Omental fat pad (tissue), 4 donors: ENCODE measurements at places on chromosomes 2 and 18. TPM values are rescaled to one million over a fixed set of nuclear protein-coding genes. Genes with fewer than 3 reads are reported as not detected.

The TMEM178A gene
- 2.0 TPM for total RNA-seq

The CCL20 gene
- total RNA-seq = 3.4 TPM

The PLGLB2 gene
- 1.7 TPM for total RNA-seq

The CNDP1 gene
- total RNA-seq = not detected

The NCKAP1 gene
- 115 TPM for total RNA-seq

The ALS2 gene
- 15.4 TPM for total RNA-seq

The CPLX4 gene
- total RNA-seq = not detected

The CNGA3 gene
- total RNA-seq = 0.47 TPM

The CARF gene
- 13.1 TPM for total RNA-seq

The FLACC1 gene
- 3.2 TPM for total RNA-seq

The ITGB6 gene
- total RNA-seq = not detected

The CYP26B1 gene
- total RNA-seq = 23.3 TPM

The ANKRD30BL gene
- not detected for total RNA-seq

The MEP1B gene
- total RNA-seq = 0.32 TPM

The KIF5C gene
- 2.5 TPM for total RNA-seq

The SLC19A3 gene
- 188 TPM for total RNA-seq

The KCNG2 gene
- 2.4 TPM for total RNA-seq

The L3MBTL4 gene
- 14.8 TPM for total RNA-seq

The ITPRID2 gene
- total RNA-seq = 82.3 TPM

The MALL gene
- 17.0 TPM for total RNA-seq

The ATP8B1 gene
- total RNA-seq = 8.0 TPM

The CCT7 gene
- total RNA-seq = 208 TPM

The ZNF892 gene
- total RNA-seq = 4.7 TPM

The CCDC102B gene
- 15.3 TPM for total RNA-seq

The DIS3L2 gene
- total RNA-seq = 28.7 TPM

The HS6ST1 gene
- total RNA-seq = 27.6 TPM

The IL36G gene
- not detected for total RNA-seq

The C1QL2 gene
- total RNA-seq = not detected

The SLC30A3 gene
- total RNA-seq = not detected

The SNTG2 gene
- 1.9 TPM for total RNA-seq

The TRIM54 gene
- not detected for total RNA-seq

The SALL3 gene
- total RNA-seq = 0.12 TPM

The LIPG gene
- total RNA-seq = 0.94 TPM

The CCT4 gene
- 79.9 TPM for total RNA-seq

The KCNS3 gene
- total RNA-seq = 5.0 TPM
